ENCODE measurements at places on chromosomes 2 and 18.
A peak's percentile ranks its signal among the peaks of the same experiment; 100 is the strongest.

GRCh38 chr2:105442056-105442455, 43.2 kb upstream of the FHL2 start:
- no peak for DNase-seq

DNA sequence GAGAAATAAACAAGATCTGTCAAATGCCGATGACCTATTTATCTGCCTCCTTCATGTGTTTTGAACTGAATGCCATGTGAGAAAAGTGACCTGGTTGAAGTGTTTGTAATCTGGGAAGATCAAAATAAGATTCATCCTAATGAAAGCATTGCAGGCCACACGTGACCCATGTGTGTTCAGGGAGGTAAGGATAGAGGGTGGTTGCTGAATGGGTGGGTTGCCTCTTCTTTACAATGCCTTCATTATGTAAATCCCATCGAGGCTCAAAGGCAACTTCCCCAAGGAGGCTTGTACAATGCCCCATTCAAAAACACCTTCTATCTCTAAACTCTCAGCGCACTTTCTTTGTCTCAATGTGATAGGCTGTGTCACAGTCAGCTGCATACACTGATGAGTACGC, 273.1 kb downstream of the LRATD1 start:
- no peak for DNase-seq

GRCh38 chr2:16726147-16726546, 60.5 kb upstream of the CYRIA start:
- no peak for DNase-seq

- DNase-seq, result no peak
Observed at GRCh38 chr2:10038716-10039115, 4.6 kb upstream of the KLF11 start.

DNA sequence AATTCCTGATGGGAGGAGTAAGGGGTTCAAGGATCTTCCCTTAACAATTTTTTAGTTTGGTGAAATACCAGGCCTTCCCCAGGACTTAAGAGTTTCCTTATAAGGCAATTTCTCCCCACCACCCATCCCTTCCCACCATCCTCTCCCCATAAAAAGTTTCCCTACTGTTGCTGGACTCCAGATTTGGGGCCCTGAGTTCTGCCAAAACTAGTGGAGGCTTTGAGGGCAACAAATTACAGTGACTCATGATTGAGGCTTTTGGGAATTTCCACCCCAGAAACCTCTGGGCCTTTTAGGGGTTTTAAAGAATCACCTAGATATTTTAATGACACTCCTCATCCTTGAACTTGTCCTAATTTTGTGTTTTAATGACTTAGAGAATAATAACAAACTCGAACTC, 14.3 kb upstream of the EN1 start:
- no peak for DNase-seq

DNA sequence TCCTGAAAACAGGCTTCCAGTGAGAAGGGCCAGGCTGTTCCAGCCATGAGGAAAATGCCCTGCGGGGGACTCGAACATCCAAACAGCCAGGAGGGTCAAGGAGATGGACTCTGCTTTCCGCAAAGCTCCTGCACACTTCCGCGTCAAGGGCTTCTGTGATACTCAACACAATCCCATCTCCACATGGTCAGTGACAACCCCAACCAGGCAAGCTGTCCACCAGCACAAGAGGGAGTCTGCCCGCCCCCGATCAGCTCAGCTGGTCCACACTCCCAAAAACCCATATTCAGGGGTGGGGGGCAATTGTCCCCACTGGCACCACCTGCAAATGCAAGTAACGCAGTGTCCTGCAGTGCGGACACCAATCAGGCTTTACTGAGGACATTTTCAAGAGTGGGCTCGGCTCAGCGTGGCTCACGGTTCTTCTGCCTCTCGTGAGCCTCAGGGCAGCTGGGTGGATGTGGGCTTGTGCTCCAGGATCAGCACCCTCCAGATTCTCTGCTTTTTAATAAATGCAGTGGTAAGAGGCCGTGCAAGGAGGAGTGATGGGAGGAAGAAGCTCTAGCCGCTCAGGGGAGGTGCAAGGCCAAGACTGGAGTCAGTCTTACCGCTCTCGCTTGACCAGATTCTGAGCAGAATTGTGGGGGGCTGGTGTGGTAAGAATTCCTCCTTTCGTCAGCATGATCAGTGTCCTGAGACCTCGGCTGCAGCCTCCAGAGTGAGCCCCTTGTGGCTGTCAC, 19.5 kb upstream of the CIDEA start:
- no peak for DNase-seq

DNA sequence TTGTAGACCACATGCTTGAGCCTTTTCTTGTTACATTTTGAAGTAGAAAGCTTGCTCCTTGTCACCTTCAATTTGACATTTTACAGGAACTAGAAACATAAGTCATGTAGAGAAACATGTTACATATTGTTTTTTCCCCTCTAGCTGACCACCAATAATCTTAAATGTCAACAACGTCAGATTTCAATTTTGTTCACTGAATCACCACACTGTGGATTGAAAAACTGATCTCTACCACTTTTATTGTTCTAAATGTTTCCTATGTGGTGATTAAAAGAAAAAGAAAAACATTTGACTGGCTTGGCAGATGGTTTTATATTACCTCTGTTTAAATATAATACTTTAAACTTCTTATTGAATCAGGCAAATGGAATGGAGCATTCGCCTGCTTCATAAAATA, 87.7 kb downstream of the DSEL start:
- no peak for DNase-seq

GRCh38 chr2:174765576-174765975, 1.3 kb upstream of the CHRNA1 start:
- DNase-seq, result no peak

- DNase-seq, result no peak
Observed at GRCh38 chr2:62410926-62411456, 95.0 kb downstream of the TMEM17 start.

DNA sequence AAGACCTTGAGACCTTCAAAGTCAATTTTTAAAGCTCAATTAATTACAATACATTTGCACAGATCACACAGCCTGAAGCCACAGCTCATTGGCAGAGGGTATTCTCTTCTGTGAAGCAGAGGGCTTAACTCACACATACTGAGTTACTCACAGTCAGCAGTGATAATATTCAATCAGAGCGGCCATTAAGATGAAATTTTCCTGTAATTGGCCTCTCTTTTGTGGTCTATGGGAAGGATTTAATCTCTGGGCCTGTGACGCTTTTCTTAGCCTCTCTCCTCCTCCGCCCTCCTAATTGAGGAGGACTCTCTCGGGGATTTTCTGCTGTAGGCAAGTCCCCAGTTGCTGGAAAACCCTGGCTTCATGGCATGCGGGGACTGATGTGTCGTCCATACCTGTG, 12.3 kb upstream of the LDLRAD4 start:
- no peak for DNase-seq

DNA sequence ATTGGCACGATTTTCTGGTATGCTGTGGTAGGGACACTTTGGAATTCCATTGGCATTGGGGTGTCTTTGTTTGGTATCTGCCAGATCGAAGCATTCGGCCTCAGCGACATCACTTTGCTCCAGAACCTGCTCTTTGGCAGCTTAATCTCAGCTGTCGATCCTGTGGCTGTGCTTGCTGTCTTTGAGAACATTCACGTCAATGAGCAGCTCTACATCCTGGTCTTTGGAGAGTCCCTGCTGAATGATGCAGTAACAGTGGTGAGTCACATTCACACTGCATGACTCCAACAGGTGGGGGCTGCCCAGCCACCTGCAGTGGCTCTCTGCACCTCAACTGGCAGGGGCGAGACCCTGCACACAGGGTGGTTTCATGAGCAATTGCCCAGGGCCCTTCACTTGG, 38.4 kb downstream of the SLC9A2 start:
- no peak for DNase-seq

GRCh38 chr2:43019025-43019367, 207.4 kb downstream of the ZFP36L2 start:
- DNase-seq, result no peak

DNA sequence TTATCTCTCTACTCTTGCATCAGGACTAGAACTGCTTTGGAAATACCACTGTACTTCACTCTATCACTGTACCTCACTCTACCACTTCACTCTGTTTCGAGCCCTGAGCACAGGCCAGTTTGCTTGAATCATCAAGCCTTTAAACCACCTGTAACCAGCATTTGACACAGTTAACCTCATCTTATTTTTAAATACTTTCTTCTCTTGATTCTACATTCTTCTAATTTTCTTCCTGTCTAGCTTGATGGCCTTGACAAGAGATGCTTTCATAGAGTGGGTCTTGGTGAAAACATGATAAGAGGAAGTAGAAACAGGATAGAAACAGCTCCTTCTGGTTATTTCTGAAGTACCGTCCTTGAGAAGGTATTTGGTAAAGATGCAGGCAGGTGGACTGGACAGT, 78.1 kb downstream of the SPIRE1 start:
- DNase-seq, result no peak

GRCh38 chr2:163768881-163769695, 33.3 kb upstream of the FIGN start:
- no peak for DNase-seq

DNA sequence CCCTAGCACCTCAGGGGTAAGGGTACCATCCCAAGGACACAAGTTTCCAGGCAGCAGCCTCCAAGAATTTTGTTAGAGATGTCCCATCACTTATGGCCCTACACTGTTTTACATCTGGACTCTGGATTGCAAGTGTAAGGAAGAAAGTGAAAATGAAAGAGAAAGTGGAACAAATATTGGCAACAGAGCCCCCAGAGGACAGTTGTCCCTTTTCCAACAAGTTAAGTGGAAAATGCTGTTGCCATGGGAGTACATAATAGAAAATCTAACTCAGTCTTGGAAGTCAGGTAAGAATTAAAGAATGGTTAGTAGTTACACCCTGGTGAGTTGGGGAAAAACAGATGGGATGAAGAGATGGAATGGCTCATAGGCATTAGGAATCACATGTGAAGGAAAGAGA, 50.6 kb downstream of the TTC21B start:
- peak; percentile 33 for DNase-seq

GRCh38 chr2:237980087-237980486, 13.3 kb downstream of the UBE2F start:
- no peak for DNase-seq

DNA sequence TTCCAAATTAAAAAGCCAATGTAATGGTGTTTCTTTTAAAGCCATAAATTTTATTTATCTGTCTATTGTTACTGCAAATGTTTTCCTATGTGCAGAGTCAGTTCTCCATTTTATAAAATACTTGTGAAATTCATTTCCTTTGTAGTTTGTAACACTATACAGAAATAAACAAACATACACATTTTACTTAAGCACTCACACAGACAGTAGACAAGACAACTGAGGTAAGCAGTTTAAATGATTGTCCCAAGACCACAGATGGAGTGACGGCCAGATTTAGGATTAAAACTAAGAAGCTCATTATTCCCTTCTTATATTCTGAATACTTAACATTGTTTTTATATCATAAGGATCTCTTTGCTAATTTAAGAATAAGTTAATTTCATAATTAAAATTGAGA, 100.9 kb downstream of the BAZ2B start:
- DNase-seq, result no peak

GRCh38 chr2:199364153-199364552, 93.6 kb downstream of the SATB2 start:
- no peak for DNase-seq

DNA sequence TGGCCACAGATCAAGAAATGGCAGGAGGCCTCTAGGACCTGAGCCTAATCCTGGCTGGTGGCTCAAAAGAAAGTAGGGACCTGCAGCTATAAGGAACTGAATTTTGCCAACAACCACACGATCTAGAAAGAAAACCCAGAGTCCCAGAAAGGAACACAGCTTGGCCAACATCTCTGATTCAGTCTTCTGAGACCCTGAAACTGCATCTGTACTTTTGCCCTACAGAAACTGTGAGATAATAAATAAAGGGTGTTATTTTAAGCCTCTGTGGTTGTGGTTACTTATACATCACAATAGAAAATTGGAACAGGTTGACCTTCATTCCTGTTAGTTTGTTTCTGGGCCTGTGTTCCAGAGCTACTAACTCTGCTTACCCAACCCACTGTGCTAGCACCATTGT, 356.8 kb upstream of the ST6GAL2 start:
- DNase-seq, result no peak

DNA sequence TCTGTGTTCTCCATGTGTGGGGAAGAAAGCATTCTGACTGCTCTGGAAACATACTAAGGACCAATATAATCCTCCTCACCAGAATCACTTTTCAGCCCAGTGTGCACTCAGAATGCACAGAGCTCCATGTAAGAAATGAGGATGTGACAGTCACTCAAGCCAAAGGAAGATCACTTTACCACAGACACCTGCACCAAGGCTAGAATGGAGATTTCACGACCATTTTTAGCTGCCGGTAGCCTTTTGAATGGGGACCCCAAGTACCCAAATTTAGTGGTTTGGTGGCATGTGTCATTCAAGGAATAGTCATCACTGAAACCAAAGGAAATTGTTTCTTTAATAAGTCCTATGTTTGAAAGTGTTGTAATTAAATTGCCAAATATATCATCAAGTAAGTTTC, 613.2 kb upstream of the ACVR2A start:
- DNase-seq, result no peak

- DNase-seq, result no peak
Observed at GRCh38 chr2:240912878-240913809, 7.0 kb downstream of the CROCC2 start.

GRCh38 chr2:178990533-178991241, 59.2 kb downstream of the CCDC141 start:
- DNase-seq, result no peak

GRCh38 chr2:203453858-203454451, 81.1 kb downstream of the RAPH1 start:
- DNase-seq, result peak; percentile 70

DNA sequence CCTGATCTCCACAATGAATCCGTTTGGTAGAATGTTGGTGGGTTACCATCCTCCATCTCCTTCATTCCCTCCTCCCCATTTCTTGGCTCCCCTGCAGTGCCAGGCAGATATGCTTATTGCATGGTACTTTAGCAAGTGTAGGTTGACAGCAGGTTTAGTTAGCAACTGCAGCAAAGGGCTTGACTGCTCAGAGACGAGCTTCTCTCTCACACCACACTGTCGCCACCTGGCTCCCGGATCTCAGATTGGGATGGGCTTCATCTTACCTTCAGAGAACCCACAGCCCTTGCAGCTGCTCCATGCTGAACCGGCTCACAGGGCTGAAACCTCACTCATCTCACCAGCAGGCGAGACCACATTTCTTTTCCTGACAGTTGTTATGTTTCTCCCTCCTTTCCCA, 88.8 kb downstream of the VWA3B start:
- no peak for DNase-seq

GRCh38 chr18:66210875-66211274, 393.0 kb downstream of the CDH19 start:
- no peak for DNase-seq

DNA sequence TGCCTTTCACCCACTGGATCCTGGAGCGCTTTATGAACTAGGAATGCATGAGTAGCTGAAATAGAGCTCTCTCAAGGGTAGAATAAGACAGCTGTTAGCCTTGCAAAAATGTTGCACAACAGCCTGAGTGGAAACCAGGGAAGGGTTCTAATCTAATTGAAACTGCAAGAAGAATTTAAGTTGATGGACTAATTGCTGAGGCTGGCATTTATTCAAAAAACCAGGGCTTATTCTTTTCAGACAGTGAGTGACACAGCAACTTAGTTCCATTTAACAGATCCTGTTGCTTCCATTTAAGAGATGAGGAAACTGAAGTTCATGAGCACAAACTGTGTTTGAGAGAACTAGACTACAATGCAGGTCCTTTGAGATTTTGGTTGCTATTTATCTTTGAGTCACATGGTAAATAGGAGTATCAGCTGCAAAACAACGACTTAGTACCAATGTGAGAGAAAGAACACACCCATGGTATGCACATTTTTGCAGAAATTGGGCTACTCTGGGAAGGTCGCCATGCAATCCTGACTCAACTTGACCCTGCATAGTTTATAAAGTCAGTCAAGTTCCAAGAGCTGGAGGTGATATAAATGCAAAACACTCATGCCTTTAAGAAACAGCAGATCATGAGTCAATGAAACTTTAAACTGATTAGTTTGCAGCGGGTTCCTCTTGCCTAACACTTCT, 76.4 kb upstream of the PARD3B start:
- DNase-seq, result peak; percentile 92

All from fibroblast of the conjunctiva (primary cell).